ENCODE measurements at places on chromosomes 11 and 22. TPM values are rescaled to one million over a fixed set of nuclear protein-coding genes. Genes with fewer than 3 reads are reported as not detected.

Gene TBX10
- not detected for total RNA-seq

Gene SOX6
- total RNA-seq = 13.6 TPM

Gene ZP1
- not detected for total RNA-seq

Gene CCDC87
- total RNA-seq = 0.18 TPM

Gene APOBEC3B
- 1.6 TPM for total RNA-seq

Gene KDM4D
- total RNA-seq = 0.80 TPM

Gene SMTNL1
- not detected for total RNA-seq

Gene INPPL1
- total RNA-seq = 96.4 TPM

Gene SLC15A3
- total RNA-seq = 30.6 TPM

Gene HORMAD2
- not detected for total RNA-seq

Gene OR4A16
- not detected for total RNA-seq

Gene SLC5A4
- 0.31 TPM for total RNA-seq

Gene NXPE4
- not detected for total RNA-seq

Gene TMEM218
- total RNA-seq = 10.9 TPM

Gene ST14
- 2.9 TPM for total RNA-seq

Gene TRIM29
- total RNA-seq = not detected

Gene TEX54
- total RNA-seq = not detected

Gene ALDH3B1
- total RNA-seq = 8.9 TPM

Gene TYR
- total RNA-seq = not detected

Gene CHRM1
- total RNA-seq = not detected

Gene SULT4A1
- 0.63 TPM for total RNA-seq

Gene DAGLA
- total RNA-seq = 4.1 TPM
